ENCODE measurements at places on chromosomes 4 and X.

DNA sequence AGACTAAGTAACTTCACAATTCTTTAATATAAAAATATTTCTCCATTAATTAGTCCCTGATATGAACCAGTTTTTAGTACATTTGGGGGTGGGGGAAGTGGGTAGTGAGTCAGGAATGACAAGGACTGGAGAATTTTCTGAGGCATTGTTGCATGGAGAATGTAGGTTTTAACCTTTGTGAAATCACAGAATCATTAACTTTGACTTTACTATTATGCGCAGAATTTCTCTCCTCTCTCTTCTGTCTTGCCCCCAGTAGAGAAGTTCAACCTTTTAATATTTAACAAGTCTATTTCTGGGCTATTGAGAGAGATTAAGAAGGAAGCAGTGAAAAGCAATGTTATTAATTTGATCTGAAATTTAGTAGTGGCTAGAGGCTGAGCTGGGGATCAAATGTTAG lies 597.0 kb downstream of the PCDH18 start:
- no peak for DNase-seq

DNA sequence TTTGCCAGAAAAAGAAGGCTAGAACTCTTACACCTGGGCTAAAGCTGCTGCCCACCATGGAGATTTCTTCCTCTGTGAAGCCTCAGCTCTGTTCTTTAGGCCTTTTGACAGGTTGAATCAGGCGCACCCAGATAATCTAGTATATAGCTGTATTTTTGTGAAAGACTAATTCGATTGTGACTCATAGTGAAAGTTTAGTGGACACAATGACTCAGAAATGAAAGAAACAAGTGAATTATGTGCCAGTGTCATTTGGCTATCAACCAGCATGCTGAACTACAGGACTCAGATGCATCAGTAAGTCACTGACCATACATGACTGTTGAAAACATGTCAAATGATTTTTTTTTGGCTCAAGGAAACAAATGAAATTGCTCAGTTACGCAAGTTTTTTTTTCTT lies 425.4 kb downstream of the SLITRK2 start:
- no peak for DNase-seq

DNA sequence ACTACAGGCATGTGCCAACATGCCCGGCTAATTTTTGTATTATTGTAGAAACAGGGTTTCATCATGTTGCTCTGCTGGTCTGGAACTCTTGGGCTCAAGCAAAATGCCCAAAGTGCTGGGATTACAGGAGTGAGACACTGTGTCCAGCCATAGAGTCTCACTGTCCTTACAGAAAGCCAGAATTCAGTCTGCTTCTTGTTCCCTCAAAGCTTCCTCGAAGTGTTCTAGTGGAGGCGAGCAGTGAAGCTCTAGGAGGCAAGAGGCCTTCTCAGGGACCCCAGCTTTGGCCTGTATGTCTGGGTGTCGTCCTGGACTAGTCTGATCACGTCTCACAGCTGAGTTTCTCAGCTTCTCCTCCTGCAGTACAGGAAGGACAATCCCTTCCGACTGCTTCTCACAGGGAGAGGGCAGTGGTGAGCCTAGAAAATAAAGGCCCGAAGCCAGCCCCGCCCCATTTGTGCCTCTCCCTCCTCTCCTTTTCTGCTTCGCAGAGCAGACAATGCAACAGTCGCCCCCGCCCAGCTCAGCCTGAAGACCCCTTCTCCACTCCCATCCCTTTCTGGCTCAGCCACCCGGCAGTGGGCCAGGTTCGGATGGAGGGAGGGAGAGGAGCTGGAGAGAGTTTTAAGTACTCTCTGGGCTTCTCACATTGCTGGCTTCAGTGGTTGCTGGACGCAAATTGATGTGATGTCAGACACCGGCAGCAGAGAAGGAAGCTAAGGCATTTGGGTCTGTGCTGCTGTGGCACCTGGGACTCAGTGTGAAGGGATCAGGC lies 11.1 kb upstream of the FAM3A start:
- peak; percentile 72 for DNase-seq

- no peak for DNase-seq
Measured at GRCh38 chr4:122279670-122280069, 99.1 kb upstream of the ADAD1 start.

GRCh38 chr4:128468123-128468989 lies 180.7 kb upstream of the PGRMC2 start:
- DNase-seq, result peak; percentile 37

DNA sequence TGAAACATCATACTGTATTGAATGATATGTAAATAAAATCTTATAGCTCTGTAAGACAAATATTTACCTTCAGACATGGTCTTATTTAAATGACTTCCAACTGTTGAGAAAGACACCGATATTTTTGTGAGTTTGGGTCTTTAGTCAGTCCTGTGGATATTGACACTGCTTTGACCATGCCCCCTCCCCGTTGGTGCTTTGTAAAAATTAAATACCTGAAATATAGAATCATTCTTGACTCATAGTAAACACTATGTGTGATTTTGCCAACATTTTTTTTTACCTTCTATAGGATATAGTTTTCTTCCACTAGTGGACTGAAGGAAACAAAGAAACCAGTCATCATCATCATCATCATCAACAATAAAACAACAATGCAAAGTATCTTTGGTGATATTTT lies 114.3 kb upstream of the HS3ST1 start:
- DNase-seq, result no peak

- DNase-seq, result no peak
Measured at GRCh38 chr4:158786955-158787354, 18.1 kb downstream of the FNIP2 start.

GRCh38 chr4:176792326-176793059 lies at the start of gene VEGFC:
Gene VEGFC, minus strand, starts transcription at chr4:176792922. Its CDS starts 611 bp downstream, at chr4:176792311.
- peak; percentile 79 for DNase-seq

DNA sequence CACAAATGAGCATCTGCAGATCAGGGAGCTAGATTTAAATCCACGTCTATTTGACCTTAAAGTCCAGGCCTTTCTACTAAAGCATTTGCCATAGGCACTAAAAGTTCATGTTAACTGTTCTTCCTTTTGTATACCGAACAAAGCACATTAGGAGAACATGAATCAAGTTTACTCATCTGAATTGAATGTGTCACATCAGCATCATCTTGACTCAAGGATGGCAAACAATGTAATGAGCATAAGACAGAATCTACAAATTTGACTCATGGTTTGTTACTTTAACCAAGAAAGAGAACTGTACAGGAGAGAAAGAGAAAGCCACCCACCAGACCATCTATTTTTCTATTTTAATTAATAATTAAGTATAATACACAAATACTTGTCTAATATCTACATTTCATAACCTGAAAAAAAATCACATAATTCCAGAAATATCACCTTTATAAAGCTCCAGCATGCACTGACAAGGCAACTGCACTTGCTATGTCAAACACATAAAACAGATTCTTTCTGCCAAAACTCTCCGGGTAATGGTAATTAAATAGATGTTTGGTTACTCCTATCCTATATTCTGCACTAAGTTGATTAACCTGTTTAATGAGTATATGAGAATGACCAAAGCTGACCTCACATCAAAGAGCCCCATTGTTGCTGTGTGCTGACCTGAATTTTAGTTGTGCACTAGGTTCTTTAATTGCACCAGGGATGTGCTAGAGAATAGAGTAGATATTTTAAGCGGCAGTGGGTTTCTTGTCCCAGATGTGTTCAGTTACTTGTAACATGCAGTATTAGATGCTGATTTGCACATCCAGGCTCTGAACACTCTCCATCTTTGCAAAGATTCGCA lies 42.5 kb upstream of the LEF1 start:
- DNase-seq, result no peak

DNA sequence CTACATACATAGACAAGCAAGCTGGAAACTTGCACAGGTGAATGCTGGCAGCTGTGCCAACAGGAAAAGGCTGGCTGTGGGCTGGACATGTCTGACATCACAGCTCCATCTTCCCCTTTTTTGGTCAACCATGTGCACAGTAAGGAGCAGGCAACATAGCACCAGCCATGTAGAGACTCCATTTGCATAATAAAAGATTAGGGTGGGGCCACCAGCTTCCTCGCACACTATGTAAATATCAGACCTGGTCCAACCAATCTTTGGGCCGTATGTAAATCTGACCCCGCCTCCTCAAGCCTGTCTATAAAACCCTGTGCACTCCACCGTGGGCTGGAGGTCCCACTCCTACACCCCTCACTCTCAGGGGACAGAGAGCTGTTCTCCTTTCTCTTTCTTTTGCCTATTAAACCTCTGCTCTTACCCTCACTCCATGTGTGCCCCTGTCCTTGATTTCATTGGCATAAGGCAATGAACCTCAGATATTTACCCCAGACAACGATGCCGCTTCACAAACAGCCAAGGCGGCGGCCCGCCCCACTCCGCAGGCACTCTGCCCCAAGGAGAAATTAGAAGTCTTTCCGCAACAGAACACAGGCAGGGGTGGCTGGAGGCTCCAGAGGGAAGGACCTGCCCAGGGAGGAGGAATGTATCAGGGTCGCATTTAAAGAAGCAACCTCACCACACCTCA lies 862.2 kb downstream of the TRIML1 start:
- DNase-seq, result no peak

GRCh38 chr4:6716958-6717655 lies 1.1 kb downstream of the BLOC1S4 start:
- DNase-seq, result no peak

- DNase-seq, result peak; percentile 39
Measured at GRCh38 chrX:43559644-43560043, 96.5 kb upstream of the MAOA start.

GRCh38 chr4:156942991-156943390 lies 28.6 kb downstream of the PDGFC start:
- no peak for DNase-seq

GRCh38 chr4:10690185-10690907 lies 5.8 kb upstream of the CLNK start:
- DNase-seq, result no peak

All from SK-N-SH (cell line).